ENCODE measurements at places on chromosomes 5 and 9. TPM values are rescaled to one million over a fixed set of nuclear protein-coding genes. Genes with fewer than 3 reads are reported as not detected.

PRLR gene
- 0.66 TPM for total RNA-seq

RGP1 gene
- 31.5 TPM for total RNA-seq

IFNE gene
- total RNA-seq: not detected

FYB1 gene
- total RNA-seq: 12.9 TPM

DDX4 gene
- not detected for total RNA-seq

TIMD4 gene
- total RNA-seq: 1.2 TPM

BTNL8 gene
- total RNA-seq: 0.17 TPM

BNC2 gene
- total RNA-seq: 138 TPM

All from esophagus muscularis mucosa (tissue), 4 donors.